Activated T-cell treated with anti-CD3 and anti-CD28 coated beads, Interleukin-2, amount 50 U/mL, for 4 hours (primary cell): ENCODE measurements at places on chromosomes 4 and X. TPM values are rescaled to one million over a fixed set of nuclear protein-coding genes. Genes with fewer than 3 reads are reported as not detected.

DNA sequence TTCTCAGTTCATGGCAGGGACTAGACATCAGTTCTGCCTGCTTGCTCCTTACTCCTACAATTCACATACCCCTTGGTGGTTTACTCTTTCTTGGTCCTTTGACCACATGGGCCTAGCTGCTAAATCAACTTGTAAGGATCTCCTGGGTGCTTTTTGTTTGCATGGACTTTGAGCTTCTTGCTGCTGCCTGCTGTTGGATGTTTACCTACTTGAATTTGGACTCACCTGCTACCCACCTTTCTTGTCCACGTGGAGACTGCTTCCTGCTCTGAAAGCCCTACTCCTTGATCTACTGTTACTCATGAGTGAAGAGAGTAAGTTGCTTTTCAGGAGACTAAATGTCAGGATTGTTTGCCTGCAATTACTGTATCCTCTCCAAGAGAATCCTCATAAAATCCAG is 15.2 kb upstream of the ARHGAP24 start:
- no peak for DNase-seq

Gene TMEM35A
- total RNA-seq: not detected

- DNase-seq: no peak
These were observed 185.7 kb upstream of the NRK start for GRCh38 chrX:105636667-105637066.

- DNase-seq: no peak
These were observed 995 bp downstream of the FGA start for GRCh38 chr4:154589296-154590197.

Gene FLNA
- total RNA-seq: 765 TPM

Gene MMAA
- 14.6 TPM for total RNA-seq

DNA sequence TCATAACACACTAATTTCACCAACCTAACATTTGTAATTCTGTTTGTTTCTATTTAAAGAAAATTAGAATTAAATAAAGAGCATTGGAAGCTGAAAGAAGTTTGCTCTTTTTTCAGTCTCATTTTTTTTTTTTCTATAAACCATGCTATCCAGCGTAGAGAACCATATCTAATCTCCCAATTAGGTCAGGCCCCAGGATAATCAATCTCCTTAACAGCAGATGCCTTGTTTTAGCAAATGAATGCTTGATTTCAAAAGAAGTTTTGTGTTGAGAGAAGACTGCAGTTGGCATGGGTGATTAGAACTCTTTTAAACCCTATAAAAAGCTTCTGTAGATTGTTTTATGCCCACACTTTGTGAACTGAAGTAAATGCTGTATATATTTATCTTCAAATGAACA is 15.6 kb upstream of the MAD2L1 start:
- DNase-seq: no peak

Gene SSX3
- not detected for total RNA-seq

- DNase-seq: peak; percentile 31
These were observed 47.8 kb upstream of the HSD17B10 start for GRCh38 chrX:53481816-53482465.

DNA sequence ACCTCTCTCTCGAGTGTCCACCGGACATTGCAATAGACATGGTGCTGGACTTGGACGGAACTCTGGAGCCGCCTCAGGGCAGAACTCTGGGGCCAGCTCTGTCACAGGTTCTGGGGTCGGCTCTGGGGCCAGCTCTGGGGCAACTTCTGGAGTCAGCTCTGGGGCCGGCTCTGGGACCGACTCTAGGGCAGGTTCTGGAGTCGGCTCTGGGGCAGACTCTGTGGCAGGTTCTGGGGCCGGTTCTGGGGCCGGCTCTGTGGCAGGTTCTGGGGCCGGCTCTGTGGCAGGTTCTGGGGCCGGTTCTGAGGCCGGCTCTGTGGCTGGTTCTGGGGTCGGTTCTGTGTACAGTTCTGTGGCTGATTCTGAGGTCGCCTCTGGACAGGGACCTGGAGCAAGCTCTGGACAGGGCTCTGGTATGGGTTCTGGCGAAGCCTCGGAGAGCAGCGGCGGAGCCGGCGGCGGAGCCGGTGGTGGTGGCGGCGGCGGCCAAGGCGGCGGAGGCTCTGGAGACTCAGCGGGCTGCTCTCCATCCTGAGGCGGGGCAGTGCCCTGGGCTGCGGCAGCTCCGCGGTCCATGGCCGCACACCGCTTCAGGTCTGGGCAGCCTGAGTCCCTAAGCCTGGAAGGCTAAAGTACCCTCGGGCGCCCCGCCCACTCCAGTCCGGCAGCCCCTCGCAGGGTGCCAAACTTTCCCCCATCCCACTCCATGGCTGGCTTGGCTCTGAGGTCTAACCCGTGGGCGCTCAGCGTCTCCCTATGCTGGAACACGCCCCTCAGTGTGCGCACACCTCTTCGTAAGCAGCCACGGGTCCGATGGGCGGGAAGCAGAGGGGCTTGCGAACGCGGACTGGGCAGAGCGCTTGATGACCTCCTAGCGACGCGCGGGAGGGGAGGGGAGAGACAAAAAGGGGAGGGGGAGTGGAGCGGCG is at the start of gene DGKK:
TSS of gene DGKK (minus strand) at position 723 of the 929 bp plus-strand sequence. CDS start at position 576, 147 bp downstream.
- DNase-seq: no peak

- DNase-seq: no peak
These were observed 38.9 kb downstream of the IGFBP7 start for GRCh38 chr4:57071326-57071725.

DNA sequence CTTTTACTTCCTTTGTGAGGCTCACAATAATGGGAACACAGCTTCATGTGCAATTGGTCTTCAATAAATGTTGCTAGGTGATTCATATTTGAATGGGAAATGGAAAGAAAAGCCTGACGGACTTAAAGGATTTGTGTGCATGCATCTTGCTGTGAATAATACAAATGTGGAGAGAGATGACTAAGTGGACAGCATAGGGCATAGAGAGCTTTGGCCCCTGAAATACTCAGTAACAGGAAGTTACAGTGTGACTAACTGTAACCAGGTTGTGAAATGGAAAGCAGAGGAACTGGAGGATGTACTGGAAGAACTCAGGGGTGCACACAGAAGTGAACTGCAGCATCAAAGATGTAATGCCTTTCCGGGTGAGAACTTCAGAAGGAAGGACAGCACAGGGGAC is 206.7 kb downstream of the MGST2 start:
- no peak for DNase-seq

Gene SPANXN5
- total RNA-seq: not detected

DNA sequence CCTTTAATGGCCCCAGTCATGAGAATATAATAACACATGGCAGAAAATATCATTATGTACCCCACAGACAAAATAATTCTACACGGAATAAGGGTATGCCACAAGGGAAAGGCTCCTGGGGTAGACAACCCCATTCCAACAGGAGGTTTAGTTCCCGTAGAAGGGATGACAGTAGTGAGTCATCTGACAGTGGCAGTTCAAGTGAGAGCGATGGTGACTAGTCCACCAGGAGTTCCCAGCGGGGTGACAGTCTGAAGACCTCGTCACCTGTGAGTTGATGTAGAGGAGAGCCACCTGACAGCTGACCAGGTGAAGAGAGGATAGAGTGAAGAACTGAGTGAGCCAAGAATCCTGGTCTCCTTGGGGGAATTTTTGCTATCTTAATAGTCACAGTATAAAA is 13.5 kb downstream of the MEPE start:
- DNase-seq: no peak

Gene CT45A8
- not detected for total RNA-seq

- DNase-seq: no peak
These were observed 84.3 kb upstream of the WDR1 start for GRCh38 chr4:10200869-10201268.

Gene BCOR
- total RNA-seq: 54.5 TPM

DNA sequence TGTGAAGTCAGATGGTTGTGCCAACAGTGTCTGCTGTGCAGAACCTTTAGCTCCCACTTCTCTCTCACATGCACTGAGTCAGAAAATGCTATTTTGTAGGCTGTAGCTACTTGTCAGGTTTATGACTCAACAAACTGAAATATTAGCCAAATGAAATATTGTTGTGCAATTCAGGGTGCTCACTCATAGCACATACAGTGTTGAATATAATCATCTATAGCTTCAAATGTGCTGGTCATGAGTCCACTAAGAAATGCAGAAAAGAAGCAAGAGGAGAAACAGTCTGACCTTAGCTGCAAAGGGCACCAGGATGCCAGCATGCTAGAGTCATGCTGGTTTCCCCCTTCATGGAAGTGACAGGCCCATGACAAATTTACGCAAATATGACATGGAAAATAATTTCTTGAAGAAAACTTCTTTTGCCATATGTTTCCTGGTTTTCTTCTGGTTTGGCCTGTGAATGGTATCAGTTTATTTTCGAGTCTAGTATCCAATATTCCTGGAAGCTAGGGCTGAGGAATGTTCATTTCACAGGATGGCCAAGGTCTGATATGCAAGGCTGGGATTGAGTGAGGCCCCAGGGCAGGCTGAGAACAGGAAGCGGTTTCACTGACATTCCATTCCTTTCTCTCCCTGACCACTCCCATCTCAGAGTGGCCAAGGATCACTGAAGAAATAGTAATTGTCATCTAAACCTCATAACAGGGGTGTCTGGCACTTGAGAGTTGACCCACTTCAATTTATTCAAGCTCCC is 10.3 kb upstream of the CXCL2 start:
- no peak for DNase-seq

- DNase-seq: no peak
These were observed 76.7 kb upstream of the SORBS2 start for GRCh38 chr4:185888676-185889075.

DNA sequence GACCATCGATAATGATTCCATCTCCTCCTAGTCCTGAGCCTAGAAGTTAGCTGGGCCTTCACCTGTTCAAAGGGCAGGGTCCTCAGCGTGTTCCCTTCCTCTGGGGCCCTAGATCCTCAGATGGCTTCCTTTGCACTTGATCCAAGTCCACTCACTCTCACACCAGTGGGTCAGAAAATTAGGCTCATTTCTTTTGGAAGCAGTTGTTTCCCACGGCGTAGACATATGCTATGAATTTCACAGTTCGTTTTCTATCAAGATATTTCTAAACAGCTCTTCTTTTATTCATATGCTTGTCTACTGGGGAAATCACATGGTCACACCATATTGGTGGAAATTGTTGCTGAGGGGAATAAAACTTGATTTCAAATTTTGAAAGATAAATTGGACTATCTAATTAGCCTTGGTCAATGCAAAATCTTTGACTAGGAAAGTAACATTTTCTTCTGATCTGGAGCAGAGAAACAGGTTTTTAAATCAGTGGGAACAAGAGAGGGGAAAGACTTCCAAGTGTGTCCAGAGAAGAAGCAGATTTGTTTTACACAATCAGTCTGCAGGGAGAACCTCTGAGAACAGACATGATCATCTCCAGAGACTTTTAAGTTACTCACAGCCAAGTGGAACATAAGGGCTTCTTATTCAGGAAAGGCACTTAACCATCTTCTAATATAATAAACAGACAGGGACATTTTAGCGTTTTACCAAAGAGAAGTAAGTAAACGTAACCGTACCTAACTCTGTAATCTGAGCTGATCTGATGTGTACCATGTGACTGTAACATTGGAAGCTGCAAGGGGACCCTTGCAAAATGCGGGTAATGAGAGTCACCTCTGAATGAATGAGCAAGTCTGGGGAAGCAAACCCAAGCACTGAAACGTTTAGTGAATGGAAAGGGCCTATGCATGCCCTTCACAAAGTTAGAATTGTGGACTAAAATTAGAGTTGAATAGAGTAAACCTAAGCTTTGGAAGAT is 455.7 kb upstream of the FAT1 start:
- DNase-seq: no peak

Gene CHRNA9
- total RNA-seq: not detected

Gene PROM1
- total RNA-seq: not detected

Gene BEX3
- total RNA-seq: 9.1 TPM

- DNase-seq: no peak
These were observed 311.9 kb downstream of the OPHN1 start for GRCh38 chrX:68121371-68121770.

DNA sequence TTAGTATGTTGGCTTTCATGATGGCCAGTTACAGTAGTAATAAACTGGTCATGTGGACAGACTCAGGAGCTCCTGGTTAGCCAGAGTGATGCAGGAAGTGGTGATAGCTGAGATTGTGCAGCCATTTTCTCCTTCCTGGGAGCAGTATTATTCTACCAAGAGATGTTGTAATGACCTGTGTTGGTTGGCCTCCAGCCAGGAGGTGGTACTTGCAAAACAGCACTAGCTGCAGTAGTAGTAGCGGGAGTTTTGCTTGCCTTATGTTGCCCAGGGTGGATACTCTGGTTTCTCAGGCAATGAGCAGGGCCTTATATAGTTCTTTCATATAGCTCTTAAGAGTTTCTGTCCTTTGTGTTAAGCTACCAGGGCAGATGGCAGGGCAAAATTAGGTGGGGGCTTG is 998.8 kb downstream of the GLUD2 start:
- DNase-seq: no peak

DNA sequence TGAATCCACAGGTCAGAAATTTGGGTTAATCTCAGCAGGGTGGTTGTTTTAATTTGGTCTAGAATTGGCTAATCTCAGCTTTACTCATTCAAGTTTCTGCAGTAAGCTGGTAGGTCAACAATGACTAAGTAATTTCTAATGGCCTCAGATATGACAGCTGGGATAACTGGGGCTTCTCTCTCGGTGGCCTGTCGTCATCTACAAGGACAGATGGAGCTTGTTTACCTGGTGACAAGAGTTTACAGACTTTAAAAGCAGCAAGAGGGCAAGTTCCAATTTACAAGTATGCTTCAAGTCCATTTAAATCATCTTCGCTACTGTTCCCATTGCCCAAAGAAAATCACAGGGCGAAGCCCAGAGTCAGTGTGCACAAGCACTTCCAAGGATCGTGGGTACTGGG is 453.9 kb downstream of the PDHA2 start:
- DNase-seq: no peak

- DNase-seq: no peak
These were observed 7.4 kb downstream of the DOK7 start for GRCh38 chr4:3470244-3471097.

Gene SSX1
- not detected for total RNA-seq

- peak; percentile 45 for DNase-seq
These were observed 9.6 kb upstream of the MRPL1 start for GRCh38 chr4:77852892-77853495.

- DNase-seq: no peak
These were observed 26.9 kb downstream of the PAPSS1 start for GRCh38 chr4:107693132-107693531.

Gene CENPVL2
- not detected for total RNA-seq

DNA sequence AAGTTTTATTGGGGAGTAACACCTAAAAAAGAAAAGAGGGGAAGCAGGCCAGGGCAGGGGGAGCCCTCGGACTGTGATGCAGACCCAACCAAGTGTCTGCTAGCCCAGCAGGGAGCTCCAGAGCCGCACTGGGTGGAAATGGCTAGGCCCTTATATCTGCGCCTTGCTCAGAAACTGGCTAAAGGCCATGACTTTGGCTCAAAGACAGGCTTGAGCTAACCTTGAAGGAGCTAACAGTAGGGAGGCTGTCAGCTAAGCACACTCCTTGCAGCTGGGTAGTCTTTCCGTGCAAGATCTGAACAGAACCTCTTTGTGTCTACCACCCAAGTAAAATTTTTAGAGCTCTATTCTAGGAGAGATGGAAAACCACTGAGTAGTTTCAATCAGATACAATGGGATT is 43.0 kb downstream of the SEPSECS start:
- DNase-seq: no peak
